ENCODE measurements at places on chromosomes 5 and 9. TPM values are rescaled to one million over a fixed set of nuclear protein-coding genes. Genes with fewer than 3 reads are reported as not detected.
A peak's percentile ranks its signal among the peaks of the same experiment; 100 is the strongest.

DNA sequence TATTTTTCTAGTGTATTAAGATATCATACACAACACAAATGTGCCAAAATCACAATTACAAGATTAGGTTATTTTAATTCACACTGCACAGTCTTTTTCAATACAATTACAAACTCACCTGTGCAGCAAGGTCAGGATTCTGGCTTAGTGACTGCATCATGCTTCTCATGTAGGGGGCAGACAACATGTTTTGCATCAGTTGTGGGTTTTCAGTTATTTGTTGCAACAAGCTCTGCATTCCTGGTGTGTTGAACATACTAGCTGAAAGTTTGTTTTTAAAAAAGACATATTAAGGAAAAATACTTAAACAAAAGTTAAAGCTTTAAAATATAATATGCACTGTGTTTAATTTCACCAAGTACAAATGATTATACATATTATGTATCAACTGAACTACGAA is 38.7 kb downstream of the UBQLN1 start:
- no peak overlapping the region for H3K27ac ChIP-seq
- no peak for DNase-seq
- H3K4me1 ChIP-seq = no peaks in the 10 kb centered on the region
- no peak overlapping the region for H3K4me3 ChIP-seq

The ZNF879 gene
- 2.7 TPM for total RNA-seq

The PRR7 gene
- total RNA-seq = 3.9 TPM

- no peak overlapping the region for H3K4me3 ChIP-seq
- no peaks in the 10 kb centered on the region for H3K4me1 ChIP-seq
- H3K27ac ChIP-seq = no peak overlapping the region
- H3K27me3 ChIP-seq = no peaks in the 10 kb centered on the region
- DNase-seq = no peak
These were observed 118.7 kb downstream of the GAS1 start for GRCh38 chr9:86828631-86829030.

- no peak for DNase-seq
- no peak overlapping the region for H3K4me3 ChIP-seq
- H3K4me1 ChIP-seq = no peaks in the 10 kb centered on the region
- no peaks in the 10 kb centered on the region for H3K27me3 ChIP-seq
- no peaks in the 10 kb centered on the region for H3K36me3 ChIP-seq
These were observed 152.0 kb downstream of the DOCK8 start for GRCh38 chr9:366620-367019.

The CEL gene
- total RNA-seq = 16.6 TPM

DNA sequence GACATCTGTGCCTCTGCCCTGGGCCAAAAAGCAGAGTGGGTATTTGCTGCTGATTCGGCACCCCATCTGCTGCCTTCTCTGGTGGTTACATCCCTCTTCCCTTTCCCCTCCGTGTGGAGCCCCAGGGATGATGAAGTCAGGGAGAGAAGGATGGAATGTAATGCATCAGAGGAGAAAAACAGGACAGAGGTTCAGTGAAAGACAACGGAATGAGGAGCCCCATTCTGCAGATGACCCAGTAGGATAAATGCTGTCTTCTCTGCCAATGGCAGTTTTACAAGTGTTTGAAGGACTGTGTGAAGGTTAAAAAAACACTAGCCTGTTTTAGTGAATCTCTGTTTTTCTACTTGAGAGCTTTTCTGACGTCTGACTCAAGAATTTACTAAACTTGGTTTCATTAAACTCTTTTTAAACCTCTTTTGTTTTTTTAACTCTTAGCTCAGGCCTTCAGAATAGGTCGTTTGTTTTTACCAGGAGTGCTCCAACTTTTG is 86.3 kb downstream of the NLN start:
- H3K27me3 ChIP-seq = no peaks in the 10 kb centered on the region
- no peaks in the 10 kb centered on the region for H3K36me3 ChIP-seq
- H3K4me3 ChIP-seq = no peak overlapping the region
- H3K4me1 ChIP-seq = no peaks in the 10 kb centered on the region

GRCh38 chr9:97640325-97640724 is 6.7 kb downstream of the NCBP1 start:
- no peak overlapping the region for H3K4me3 ChIP-seq
- H3K4me1 ChIP-seq = peaks cover 21% of the 10 kb centered on the region
- DNase-seq = no peak

DNA sequence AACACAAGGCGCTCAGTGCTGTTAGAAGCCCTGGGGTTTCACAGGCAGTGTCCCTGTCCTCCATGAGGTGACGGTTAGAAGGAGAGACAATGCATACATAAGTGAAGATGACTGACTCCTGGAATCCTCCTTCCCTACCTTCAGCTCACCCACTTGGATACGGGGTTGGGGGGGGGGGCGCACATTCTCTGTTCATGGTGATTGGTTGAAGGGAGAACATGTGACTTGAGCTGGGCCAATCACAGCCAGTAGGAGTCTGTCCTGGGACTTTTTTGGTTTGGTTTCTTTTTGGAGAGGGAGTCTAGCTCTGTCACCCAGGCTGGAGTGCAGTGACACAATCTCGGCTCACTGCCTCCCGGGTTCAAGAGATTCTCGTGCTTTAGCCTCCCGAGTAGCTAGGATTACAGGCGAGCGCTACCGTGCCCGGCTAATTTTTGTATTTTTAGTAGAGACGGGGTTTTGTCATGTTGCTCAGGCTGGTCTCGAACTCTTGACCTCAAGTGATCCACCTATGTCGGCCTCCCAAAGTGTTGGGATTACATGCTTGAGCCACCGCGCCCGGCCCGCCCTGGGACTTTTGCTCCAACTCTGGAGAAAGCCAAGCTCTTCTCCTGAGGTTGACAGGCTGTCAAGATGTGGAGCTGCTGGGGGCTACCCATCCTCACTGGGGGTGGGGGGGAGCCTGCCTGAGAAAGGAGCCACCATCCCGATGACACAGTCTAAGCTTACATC is 30.8 kb downstream of the SH3PXD2B start:
- no peaks in the 10 kb centered on the region for H3K36me3 ChIP-seq
- H3K27me3 ChIP-seq = no peaks in the 10 kb centered on the region
- H3K27ac ChIP-seq = no peak overlapping the region
- H3K4me3 ChIP-seq = no peak overlapping the region
- DNase-seq = no peak

The SNCB gene
- total RNA-seq = not detected

The ANKRD31 gene
- 0.05 TPM for total RNA-seq

The SLC45A2 gene
- not detected for total RNA-seq

The PAEP gene
- total RNA-seq = not detected

GRCh38 chr9:6959270-6960000 is 201.7 kb downstream of the KDM4C start:
- DNase-seq = no peak
- no peak overlapping the region for H3K27ac ChIP-seq
- no peaks in the 10 kb centered on the region for H3K27me3 ChIP-seq

The ZNF367 gene
- total RNA-seq = 18.9 TPM

- peak overlapping the region; percentile 50 for H3K4me3 ChIP-seq
- peaks cover 12% of the 10 kb centered on the region for H3K4me1 ChIP-seq
- H3K36me3 ChIP-seq = no peaks in the 10 kb centered on the region
- H3K27ac ChIP-seq = no peak overlapping the region
These were observed 9.3 kb upstream of the TRIM36 start for GRCh38 chr5:115179030-115179393.

DNA sequence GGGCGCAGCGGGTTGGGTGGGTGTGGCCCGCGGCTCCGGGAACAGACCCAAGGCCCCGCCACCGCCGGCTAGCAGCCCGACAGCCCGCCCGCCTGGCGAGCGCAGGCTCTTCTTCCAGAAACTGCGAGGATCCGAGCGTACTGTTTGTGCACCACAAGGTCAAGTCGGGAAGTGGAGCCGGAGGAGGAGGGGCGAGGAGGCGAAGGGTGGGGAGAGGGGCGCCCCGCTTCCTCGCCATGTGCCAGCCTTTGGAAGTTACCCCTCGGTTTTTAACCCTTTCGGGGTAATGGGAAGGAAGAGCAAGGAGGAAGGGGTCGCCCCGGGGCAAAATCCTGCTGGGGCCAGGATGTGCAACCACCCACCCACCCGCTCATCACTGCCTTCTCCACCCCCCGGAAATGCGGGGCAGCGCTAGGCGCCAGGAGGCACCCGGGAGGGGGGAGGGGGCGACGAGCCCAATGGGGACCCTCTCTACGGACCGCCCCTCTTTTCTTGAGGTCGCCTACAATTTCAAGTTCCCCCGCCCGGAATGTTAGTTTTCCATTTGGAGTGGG is 1.1 kb upstream of the JADE2 start:
- H3K4me3 ChIP-seq = peak overlapping the region; percentile 93
- DNase-seq = peak; percentile 90
- H3K4me1 ChIP-seq = peaks cover 8% of the 10 kb centered on the region

The F12 gene
- 34.0 TPM for total RNA-seq

The CNTLN gene
- total RNA-seq = 2.6 TPM

The TLE1 gene
- total RNA-seq = 43.8 TPM

The SLCO4C1 gene
- total RNA-seq = 1.4 TPM

GRCh38 chr5:178467205-178467567 is 123.0 kb downstream of the COL23A1 start:
- no peaks in the 10 kb centered on the region for H3K4me1 ChIP-seq
- no peaks in the 10 kb centered on the region for H3K36me3 ChIP-seq
- no peaks in the 10 kb centered on the region for H3K27me3 ChIP-seq
- no peak for DNase-seq

The WDR31 gene
- 3.0 TPM for total RNA-seq

GRCh38 chr5:35319333-35320002 is 89.2 kb upstream of the PRLR start:
- no peaks in the 10 kb centered on the region for H3K4me1 ChIP-seq
- peak; percentile 33 for DNase-seq
- no peaks in the 10 kb centered on the region for H3K27me3 ChIP-seq
- no peak overlapping the region for H3K4me3 ChIP-seq
- no peaks in the 10 kb centered on the region for H3K36me3 ChIP-seq
- H3K27ac ChIP-seq = no peak overlapping the region

GRCh38 chr5:138282920-138283742 is 8.7 kb upstream of the GFRA3 start:
- H3K4me3 ChIP-seq = no peak overlapping the region
- H3K36me3 ChIP-seq = no peaks in the 10 kb centered on the region
- H3K27me3 ChIP-seq = no peaks in the 10 kb centered on the region
- DNase-seq = no peak
- H3K27ac ChIP-seq = no peak overlapping the region

DNA sequence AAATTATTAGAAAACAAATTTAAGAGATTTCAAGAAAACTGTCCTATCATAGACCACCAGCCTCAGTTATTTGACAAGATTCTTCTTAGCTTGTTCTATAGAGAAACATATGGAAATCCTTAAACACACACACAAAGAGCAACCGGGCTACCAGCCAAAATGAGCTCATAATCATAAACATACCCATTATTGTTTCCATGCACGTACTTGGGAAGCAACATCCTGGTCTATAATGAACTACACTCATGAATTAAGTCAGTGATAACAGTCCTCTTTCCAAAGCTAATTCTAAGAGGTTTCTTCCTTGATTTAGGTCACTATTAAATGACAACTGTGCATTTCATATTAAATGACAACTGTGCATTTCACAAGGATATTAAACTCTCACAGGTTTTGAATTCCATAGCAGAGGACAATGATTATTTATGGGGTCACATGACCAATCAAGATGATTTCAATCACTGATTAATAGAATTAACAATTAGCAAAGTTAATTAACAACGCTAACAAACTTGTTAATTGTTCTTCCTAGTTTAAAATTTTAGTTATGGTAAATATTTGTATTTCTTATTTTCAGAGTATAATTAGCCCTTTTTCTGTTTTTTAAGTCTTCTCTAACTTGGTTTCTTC is 77.0 kb downstream of the OXCT1 start:
- DNase-seq = no peak
- H3K27ac ChIP-seq = no peak overlapping the region
- no peaks in the 10 kb centered on the region for H3K4me1 ChIP-seq
- no peaks in the 10 kb centered on the region for H3K36me3 ChIP-seq
- H3K4me3 ChIP-seq = no peak overlapping the region

GRCh38 chr5:78993165-78993564 is 8.1 kb upstream of the ARSB start:
- no peak for DNase-seq
- H3K27me3 ChIP-seq = no peaks in the 10 kb centered on the region
- no peaks in the 10 kb centered on the region for H3K36me3 ChIP-seq

DNA sequence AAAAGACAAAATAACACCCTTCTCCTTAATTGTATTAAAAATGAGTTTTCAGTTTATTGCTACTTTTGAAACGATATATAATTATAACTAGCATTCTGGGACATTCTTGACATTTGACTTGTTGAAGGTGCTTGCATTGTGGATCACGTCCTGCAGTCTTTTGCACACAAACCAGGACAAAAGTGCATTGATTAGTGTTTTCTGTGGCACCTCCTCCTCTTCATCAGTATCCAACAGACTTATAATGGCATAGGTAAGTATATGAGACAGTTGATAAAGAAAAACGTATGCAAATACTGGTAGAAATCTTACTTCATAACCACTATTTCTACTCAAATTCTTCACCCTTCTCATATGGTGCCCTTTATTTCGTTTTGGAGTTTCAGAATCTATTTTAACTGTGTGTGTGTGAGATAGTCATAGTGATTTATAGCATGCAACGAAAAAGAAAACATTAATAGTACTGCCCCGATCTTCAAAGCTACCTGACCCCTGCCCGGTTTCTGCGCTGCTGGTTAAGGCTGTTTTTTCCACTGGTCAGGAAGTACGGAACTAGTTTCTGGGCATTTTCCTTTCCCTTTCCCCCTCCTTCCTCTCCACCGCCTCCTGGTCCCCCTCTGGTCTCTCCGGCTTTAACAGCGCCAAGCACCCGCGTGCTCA is 639 bp upstream of the RASA1 start:
- no peak for DNase-seq
- peak overlapping the region; percentile 90 for H3K4me3 ChIP-seq
- no peaks in the 10 kb centered on the region for H3K36me3 ChIP-seq
- peaks cover 6% of the 10 kb centered on the region for H3K4me1 ChIP-seq
- H3K27ac ChIP-seq = peak overlapping the region; percentile 97

DNA sequence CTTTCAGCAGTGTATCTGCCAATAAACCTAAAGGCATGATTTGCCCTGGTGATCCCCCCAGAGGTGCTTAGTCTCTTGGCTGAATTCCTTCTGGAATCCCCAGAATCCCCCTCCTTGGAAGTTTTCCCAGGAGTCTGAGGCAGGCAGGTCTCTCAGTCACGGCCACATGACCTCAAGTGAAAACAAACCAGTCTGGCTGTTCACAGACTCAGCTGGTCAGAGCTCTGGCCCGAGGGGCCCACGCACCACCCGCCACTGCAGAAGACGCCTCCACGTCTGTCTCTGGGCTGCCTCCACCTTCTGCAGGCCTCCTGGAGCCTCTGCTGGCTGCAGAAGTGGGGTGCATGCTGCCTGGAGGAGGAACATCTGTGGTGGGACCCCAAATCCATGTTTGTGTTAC is 52.5 kb downstream of the HRH2 start:
- no peak for DNase-seq
- no peak overlapping the region for H3K27ac ChIP-seq
- no peaks in the 10 kb centered on the region for H3K36me3 ChIP-seq
- no peaks in the 10 kb centered on the region for H3K4me1 ChIP-seq
- H3K27me3 ChIP-seq = no peaks in the 10 kb centered on the region
- no peak overlapping the region for H3K4me3 ChIP-seq

- no peak overlapping the region for H3K4me3 ChIP-seq
- no peak for DNase-seq
- no peak overlapping the region for H3K27ac ChIP-seq
- H3K27me3 ChIP-seq = no peaks in the 10 kb centered on the region
- no peaks in the 10 kb centered on the region for H3K4me1 ChIP-seq
These were observed 484.5 kb downstream of the NR2F1-AS1 start for GRCh38 chr5:93096561-93096960.
